ENCODE measurements at places on chromosomes 16 and 17.

GRCh38 chr17:79294459-79295071, 219.9 kb downstream of the ENGASE start:
- DNase-seq = no peak

- no peak for DNase-seq
Measured at GRCh38 chr17:27554152-27554551, 76.8 kb upstream of the LGALS9 start.

DNA sequence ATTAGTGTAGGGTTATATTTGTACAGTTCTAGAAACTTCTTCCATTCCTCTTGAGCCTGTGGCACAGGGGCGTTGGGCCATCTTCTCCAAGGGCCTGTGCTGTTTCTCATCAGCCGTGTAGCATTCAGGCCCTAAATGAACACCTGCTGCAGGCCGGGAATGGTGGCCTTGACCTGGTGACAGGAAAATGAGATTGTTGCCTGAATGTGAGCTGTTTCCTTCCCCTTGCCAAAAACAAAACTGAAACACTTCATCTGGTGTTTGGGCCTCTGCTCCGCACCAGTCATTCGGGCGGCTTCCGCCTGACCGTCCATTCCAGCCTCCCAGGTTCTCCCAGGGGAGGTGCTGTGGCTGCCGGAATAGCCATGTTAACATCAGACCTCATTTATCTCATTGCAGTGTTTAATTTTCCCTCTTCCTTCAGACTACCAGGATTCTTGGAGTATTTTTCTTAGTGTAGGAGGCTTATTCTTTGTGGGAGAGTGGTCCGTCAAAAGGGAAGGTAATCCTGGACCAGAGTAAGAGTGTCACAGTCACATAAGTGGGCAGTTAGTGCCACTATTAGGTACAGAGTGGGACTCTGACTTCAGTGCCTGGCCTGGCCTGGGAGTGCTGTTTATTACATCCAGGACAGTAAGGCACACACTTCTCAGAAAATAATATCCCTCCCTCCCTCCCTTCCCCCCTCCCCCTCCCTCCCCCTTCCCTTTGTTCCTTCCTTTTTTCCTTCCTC, 61.9 kb downstream of the WWP2 start:
- DNase-seq = no peak

GRCh38 chr16:4365014-4365406, 6.6 kb upstream of the VASN start:
- no peak for DNase-seq

- DNase-seq = no peak
Measured at GRCh38 chr17:73798111-73798748, 154.0 kb upstream of the SDK2 start.

DNA sequence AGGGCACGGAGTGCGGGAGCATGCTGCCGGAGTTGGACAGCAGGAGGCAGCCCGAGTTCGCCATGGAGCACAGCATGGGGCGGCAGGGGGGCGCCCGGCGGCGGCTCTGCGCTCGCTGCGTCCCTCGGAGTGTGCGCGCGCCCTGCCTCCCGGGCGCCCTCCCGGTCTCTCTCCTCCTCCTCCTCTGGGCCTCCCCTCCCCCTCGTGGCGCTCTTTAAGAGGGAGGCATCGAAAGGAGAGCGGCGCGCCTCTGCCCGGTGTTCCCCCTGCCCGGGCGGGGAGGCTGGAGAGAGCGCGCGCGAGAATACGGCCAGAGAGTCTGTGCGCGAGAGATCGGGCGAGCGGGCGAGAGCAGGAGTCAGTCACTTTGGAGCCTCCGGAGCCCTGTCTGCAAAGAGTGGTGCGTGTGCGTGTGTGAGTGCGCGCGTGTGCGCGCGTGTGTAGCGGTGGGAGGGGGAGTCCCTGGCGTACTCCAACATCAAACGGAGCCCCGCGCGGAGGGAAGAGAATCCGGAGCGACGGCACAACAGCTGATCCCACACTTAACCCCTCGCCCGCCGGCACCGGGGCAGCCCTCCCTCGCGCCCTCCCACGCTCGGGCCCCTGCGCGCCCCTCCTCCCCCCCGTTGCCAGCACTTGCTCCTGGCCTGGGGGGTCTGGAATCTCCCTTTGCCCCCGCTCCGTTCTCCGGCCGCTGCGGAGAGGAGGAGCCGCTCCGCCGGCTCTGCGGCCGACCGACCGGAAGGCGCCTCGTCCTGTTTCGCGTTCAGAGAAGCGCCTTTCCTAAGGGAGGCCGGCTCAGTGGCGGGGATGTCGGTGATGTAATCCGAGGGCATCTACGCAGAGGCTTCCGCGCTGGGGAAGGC, 108.9 kb downstream of the ENGASE start:
- no peak for DNase-seq

DNA sequence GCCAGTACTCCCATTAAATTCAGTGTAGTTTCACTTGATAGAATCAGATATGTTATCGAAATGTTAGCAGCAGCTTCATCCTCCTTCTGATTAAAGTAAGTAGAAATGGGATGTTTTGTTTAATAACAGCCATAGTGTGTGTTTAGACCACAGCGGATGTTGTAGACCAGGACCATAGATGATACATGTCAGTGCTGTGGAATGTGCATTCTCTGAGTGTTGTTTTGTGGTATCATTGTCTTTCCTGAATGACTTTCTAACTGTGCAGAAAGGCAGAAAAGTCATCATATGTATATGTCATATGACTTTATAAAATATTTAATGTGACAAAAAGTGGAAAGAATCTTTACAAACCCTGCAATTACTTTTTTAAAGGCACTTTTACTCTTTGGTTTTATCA, 55.6 kb downstream of the CYLD start:
- no peak for DNase-seq

DNA sequence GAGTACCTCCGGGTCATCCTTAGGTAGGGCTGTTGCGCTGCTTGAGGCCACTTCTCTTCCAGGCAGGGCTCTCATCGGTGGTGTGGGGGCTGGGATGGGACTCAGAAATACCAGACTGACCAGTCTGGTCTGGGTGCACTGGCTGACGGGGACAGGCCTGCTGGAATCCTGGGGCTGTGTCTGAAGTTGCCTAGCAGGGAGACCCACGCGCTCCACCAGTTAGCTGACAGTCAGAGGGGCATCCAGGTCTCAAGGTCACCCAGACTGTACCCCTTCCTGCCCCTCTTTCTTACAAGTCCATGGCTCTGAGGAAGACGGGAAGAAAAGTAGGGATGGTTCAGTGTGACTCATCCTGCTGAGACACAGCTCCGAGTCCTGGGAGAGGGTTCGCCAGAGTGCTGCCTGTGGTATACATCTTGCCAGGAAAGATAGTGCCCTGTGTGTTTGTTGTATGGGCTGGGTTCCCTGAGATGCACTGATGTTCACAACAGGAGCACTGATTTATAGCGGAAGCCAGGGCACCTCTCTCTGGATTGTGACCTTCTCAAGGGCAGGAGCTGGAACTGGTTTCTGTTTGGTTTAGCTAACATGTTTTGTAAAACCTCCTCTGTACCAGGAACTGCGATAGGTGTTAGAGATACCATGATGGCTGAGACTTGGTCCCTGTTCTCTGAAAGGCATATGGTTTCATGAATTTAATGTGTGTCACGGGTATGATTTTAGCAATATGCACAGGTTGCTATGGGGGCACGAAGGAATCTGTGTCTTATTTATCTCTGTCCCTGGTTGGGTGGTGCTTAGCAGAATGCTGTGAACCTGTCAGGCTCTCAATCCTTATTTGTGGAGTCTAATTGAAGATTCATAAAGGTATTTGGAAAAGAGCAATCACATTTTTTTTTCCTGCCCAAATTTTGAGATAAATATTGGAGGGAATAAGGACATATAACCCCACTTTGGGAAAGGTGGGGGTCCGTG, 97.5 kb downstream of the OR1D5 start:
- DNase-seq = no peak

DNA sequence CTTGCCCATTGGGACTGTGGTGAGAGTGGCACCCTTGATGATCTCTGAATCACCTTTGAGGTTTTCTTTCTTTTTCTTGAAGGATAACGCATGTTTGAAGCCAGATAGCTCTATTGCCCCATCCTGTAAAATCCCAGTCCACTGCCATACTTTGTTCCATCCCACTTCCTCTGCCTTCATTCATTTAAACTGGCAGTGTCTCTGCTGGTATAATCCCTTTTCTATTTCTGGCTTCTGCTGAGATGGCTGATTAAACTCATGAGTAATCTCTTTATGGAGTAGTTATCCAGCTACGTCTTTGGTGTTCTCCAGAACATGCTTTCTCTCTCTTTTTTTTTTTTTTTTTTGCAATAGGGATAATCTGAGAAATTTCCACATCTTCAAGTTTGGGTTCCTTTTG, 656.5 kb upstream of the SALL1 start:
- DNase-seq = no peak
